ENCODE measurements at places on chromosomes 1 and 21. TPM values are rescaled to one million over a fixed set of nuclear protein-coding genes. Genes with fewer than 3 reads are reported as not detected.

CFH gene
- 40.2 TPM for total RNA-seq

UBE4B gene
- total RNA-seq: 124 TPM

GJB3 gene
- total RNA-seq: not detected

GRCh38 chr1:53660666-53661065 is 78.3 kb downstream of the GLIS1 start:
- no peak for DNase-seq

DNA sequence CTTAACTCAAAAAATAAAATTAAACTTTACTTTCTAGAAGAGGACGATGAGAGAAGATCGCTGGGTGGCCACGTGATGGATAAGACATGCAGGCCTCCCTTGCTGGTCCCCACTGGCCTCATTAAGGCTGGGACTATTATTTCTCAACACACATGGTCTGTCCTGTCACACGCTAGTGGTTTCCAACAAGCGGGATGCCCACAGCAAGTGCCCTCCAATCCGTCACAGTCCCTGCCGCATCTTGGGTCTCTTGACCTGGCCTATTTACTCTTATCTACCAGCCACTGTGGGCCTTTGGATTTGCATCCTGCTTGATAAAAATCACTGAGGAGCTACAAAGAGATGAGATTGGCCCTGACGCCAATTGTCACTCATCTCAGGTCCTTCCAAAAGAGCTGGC is 30.0 kb downstream of the CAPZB start:
- DNase-seq: no peak

DNA sequence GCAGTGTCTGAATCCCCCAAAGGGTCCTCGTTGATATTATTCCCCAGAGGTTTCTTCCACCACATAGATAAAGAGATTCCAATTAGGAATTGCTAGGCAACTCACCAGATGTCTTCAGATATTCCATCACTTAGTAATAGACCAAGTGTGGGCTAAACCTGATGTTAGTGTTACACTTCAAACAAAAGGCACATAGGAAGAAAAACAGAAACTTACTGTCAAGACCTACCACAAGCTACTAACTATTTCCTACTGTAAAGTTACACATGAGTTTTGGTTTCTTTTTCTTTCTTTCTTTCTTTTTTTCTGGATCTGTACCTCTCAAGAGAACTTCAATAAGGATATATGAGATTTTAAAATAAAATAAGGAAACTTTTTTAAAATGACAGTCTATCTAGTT is 879.1 kb upstream of the NEGR1 start:
- no peak for DNase-seq

GLMP gene
- total RNA-seq: 38.8 TPM

DNA sequence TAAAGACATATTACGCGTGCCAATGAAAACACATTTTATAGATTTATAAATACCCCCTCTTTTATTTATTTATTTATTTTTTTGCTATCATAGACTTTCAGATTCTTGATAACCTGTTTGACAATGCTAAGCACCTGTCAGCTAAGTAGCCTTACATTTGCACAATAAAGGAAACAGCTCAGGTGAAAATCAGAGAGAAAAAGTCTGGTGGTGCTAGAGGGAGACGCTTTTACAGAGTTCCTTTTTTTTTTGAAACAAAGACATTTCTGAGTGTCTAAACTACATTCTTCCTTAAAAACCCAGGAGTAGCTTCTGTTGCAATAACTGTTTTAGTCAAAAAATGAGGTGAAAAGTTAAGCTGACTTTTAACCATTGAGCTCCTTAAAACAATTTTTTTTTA is 1611.6 kb downstream of the NCAM2 start:
- DNase-seq: no peak

DNA sequence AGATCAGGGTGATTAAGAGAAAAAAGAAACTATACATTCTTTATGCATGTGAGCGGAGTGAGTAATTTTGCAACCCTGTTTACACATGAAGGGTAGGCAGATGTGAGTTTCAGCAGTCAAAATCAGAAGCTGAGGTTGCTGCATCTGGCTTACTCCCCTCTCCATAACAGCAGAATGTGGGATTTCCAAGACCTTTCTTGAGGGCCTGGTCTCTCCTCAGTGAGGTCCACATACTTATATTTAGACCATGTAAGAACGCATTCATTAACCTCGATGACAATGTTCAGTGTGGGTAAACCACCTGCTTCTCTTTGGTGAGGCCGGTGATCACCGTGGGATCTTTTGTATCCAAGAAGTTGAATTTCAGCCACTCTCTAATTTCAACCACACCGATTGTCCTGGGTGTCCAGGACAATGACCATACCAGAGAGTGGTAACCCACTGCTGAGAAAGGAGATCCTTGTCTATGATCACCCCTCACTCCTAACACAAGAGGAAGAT is 18.7 kb upstream of the RAP1A start:
- DNase-seq: no peak

GRCh38 chr1:112618721-112619517 is at the start of gene ST7L:
TSS of gene ST7L (minus strand) at chr1:112619141. CDS start at chr1:112619113, 28 bp downstream.
- peak; percentile 85 for DNase-seq

DNA sequence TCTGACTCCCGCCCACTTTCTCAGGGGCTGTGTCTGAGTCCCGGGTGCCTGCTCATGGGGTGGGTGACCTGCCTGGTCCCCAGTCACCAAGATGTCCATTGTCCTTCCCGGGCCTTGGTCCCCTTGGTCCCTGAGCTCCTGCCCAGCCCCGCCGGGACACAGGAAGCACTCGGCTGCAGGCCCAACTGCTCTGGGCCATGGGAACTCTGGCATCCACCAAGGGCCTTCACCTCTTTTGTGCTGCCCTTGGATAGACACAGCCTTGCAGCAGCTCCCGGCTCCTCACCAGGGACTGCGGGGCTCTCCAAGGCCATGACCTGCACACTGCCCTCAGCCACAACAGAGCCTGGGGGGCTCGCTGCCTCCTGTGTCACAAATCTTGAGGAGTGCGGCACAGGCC is 22.1 kb upstream of the MX1 start:
- no peak for DNase-seq

DNA sequence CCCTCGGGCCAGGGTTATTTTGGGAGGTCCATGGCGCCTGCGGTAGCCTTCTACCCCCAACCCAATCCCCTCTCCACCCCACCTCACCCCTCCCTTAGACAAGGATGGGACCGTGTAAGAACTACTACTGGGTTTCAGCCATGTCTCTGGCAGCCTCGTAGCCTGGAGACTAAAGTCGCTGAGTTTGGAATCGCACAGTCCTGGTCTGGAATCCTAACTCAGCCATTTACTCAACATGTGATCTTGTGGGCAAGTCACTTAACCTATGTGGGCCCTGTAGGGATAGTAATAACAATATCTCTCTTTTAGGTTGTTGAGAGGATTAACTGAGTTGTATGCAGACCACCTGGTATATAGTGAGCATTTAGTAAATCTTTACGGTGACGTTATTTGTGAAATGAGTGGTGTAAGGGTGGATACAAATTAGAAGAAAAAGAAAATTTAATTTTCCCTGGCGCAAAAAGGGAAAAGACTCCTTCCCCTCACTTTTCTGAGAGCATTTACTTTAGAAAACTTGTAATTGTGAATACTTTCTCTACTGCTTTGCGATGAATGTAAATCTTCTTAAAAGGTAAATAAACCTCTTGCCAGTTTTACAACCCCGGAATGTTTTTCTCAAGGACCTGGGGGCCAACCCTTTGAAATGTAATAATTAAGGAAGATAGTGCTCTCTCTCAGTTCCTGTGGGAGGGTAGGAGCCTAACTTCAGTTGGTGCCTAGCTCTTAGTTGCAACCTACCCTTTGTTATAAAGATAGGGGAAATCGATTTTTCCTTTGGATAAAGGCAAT is 615 bp upstream of the MRPS15 start:
- no peak for DNase-seq

KCNE1 gene
- total RNA-seq: 3.0 TPM

OR13G1 gene
- total RNA-seq: not detected

GRCh38 chr1:166944186-166944967 is 31.0 kb downstream of the ILDR2 start:
- no peak for DNase-seq

TEDDM1 gene
- total RNA-seq: not detected

OR6Y1 gene
- total RNA-seq: not detected

GPR3 gene
- total RNA-seq: 0.36 TPM

DNA sequence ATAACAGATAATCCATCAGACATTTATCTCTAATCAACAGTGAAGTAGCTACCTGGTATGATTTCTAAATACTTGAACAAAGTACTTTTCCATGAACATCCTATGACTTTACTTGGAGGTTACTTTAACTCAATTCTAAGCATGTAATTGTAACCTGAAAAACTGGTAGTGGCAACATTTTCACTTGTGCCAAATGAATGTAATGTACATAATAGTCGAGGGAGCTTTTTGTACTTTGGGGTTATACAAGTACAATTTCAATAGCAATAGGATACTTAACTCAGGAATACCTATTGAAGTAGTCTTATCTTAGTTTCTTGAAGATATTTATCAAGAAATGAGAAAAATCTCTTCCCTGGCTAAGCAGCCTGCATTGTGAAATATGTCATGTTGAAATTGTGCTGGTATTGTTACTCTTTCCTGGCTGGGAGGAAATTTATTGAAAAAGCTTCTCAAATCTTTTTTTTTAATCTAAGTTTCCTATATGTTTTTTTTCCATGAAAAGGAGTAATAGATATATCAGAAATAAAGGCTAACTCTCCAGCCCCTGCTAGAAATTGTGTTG is 33.7 kb upstream of the CACYBP start:
- no peak for DNase-seq

DNA sequence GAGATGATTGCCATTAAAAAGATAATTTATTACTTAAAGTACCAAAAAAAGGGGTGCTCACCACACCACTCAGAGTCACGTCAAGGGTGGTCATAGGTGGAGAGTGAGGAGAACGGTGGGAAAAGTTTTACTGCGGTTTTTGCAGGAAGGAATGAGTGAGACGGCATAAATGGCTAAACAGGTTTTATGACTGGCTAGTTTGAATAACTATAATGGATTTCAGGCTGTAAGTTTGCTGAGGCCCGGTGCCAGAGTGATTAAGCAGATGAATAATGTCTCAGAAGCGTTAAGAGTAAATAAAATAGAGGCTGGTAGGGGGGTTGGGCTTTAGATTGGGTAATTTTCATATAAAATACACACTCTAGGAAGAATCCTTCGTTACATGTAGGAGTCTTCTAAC is 1337.8 kb downstream of the AMY1C start:
- DNase-seq: no peak

- DNase-seq: no peak
Observed at GRCh38 chr1:59497616-59498015, 200.7 kb downstream of the FGGY start.

DNA sequence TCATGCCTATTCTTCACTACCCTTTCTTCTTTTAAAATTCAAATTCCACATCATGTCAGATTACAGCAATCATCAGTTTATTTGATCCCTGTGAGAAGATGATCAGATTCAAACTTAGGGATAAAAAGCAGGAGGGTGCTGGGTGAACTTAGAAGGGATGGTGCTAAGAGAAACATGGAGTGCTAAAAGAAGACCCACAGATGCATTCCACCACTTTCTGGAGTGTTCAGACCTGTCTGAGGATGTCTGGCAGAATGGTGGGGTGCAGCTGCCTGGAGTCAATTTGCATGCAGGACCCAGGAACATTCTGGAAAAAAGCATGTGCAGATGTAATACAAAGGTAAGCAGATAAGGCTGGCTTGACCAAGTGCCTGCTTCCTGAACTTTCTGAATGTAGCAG is 372.9 kb upstream of the RUNX1 start:
- no peak for DNase-seq

SMCP gene
- not detected for total RNA-seq

KCNT2 gene
- 2.5 TPM for total RNA-seq

GRCh38 chr1:43452789-43453441 is 816 bp downstream of the HYI start:
- peak; percentile 83 for DNase-seq

DNA sequence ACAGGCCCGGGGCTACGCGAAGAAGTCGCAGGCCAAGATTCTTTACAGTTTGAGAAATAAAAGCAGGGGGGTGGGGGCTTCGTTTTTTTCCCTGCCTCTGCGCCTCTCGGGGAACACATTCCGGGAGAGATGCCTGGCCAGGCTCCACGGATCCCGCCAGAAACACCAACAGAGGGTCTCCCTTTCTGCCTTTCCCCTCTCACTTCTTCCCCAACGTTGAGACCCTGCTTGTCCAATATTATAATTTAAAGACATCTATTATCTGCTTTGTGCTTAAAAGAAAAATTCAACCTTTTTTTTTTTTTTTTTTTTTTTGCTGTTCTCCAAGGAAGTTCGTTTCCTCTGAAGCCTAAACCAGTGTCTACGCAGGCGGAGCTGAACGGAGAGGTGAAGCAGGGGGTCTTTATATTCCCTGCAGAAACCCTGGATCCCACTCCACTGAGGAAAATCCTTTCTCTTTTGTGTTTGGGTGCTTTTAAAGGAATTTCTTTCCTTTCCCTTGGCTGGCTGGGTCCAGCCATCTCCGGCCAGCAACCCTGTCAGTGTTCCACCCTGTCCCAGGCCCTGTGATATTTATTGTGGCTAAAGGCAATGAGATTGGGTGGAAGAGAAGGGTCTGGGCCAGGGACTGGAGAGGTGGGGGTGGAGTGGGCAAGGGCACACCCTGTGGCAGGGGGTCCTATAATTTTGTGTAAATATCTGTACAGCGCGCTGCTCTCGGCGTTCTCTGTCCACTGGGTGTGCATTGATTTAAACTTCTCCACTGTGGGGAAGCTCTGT is 2.2 kb downstream of the FOXD2 start:
- no peak for DNase-seq

- DNase-seq: peak; percentile 46
Observed at GRCh38 chr1:225974454-225974853, 24.7 kb downstream of the SDE2 start.

DNA sequence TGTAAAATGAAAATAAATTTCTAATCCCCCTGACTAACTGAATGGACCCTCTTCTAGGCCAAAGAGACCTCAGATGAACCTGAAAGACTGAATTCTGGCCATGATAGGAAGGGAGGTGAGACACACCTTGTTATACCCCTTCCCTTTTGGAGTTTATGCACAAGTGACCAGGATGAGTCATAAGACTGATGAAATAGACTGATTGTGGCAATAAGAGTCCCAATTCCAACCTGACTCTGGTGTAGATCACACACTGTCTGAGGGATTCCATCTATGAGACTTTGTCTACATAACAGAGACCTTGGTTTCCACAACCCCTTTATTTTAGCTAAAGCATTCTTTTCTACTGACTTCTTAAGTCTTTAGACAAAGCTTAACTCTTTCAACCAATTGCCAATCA is 13.5 kb upstream of the OR2G2 start:
- no peak for DNase-seq

DNA sequence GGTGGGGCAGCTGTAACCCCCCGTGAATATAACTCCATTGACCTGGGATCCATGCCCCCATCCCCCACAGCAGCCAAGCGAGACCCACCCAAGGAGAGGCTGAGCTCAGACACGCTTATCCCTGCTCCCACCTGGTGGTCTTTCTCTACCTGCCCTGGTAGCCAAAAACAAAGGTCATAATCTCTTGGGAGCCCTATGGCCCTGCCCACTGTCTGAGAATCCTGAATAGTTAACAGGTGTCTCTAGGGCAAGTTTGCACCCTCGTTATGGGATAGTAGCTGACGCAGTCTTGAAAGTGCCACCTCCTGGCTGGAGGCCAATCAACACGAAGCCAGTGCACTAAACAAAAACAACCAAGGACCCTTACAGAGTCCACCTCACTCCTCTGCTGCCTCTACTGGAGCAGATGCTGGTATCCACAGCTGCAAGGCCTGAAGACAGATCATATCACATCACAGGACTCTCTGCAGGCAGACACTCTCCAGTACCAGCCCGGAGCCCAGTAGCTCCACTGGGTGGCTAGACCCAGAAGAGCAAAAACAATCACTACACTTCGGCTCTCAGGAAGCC is 134.3 kb upstream of the C1orf174 start:
- DNase-seq: no peak

- DNase-seq: no peak
Observed at GRCh38 chr1:58813801-58814200, 30.0 kb upstream of the JUN start.

GRCh38 chr1:207316141-207316540 is 5.3 kb upstream of the CD55 start:
- DNase-seq: no peak

PCP4 gene
- total RNA-seq: 156 TPM
